ENCODE measurements at places on chromosomes 7 and 10.

DNA sequence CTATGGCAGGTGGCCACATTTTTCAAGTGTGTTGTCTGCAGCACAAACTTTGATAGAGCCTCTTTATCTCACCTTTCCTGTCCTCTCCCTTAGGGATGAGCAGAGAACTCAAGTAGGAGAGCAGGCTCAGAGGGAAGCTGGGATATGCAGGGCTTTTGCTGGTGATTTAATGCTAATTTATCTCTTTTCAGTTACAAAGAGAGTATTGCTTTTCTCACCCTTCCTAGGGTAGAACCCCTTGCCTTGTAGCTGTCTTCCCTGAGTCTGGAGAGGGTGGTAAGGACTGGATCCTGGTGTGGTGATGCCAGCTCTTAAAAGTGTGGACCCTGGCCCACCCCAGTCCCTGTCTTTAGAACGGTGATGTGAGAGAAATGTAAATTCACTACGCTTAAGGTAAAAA, 1061.4 kb downstream of the TYW1 start:
- no peak for DNase-seq

GRCh38 chr10:122864901-122865300, 14.5 kb downstream of the FAM24B start:
- DNase-seq = peak; percentile 76

DNA sequence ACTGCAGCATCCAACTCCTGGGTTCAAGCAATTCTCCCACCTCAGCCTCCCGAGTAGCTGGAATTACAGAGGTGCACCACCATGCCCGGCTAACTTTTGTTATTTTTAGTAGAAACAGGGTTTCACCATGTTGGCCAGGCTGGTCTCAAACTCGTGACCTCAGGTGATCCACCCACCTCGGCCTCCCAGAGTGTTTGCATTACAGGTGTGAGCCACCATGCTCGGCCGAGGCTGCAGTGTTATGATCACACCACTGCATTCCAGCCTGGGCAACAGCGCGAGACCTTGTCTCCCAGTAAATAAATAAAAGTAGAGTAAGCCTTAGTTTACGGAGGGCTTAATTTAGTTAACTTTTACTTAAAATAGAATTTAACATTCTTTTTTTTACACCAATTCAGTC, 23.7 kb upstream of the IGF2BP3 start:
- no peak for DNase-seq

- DNase-seq = no peak
These were observed 798 bp downstream of the BLNK start for GRCh38 chr10:96270571-96270970.

DNA sequence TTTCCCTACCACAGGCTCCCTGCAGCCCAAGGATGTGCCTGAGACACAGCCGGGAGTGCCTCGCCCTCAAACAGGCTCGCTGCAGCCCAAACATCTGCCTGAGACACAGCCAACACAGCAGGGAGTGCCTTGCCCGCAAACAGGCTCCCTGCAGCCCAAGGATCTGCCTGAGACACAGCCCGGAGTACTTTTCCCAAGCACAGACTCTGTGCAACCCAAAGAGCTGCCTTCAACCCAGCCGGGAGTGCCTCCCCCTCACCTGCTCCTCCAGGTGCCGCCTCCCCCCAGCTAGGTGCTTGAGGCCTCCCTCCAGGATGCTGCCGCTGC, 42.9 kb downstream of the ANTXRL start:
- DNase-seq = peak; percentile 19

GRCh38 chr7:97971120-97971989, 18.6 kb downstream of the OCM2 start:
- DNase-seq = peak; percentile 32

DNA sequence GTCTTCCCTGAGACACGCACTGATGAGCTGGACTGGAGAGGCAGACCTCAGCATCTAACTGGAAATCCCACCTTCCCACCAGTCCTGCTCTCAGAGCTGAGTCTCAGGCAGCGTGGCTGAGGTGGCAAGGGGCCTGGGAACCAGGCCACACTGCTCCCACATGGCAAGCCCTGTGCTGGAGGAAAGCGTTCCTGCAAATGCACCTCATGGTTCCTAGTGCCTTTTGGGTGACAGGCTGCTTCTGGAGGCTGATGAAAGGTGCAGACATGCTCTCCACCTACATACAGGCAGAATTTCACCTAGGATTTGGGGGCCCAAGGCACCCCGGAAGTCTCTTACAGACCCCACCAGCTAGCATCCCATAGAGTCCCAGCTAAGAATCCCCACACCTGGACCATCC, 432.9 kb upstream of the FOXK1 start:
- DNase-seq = no peak

GRCh38 chr7:147245274-147245673, 1128.7 kb downstream of the CNTNAP2 start:
- DNase-seq = peak; percentile 37

DNA sequence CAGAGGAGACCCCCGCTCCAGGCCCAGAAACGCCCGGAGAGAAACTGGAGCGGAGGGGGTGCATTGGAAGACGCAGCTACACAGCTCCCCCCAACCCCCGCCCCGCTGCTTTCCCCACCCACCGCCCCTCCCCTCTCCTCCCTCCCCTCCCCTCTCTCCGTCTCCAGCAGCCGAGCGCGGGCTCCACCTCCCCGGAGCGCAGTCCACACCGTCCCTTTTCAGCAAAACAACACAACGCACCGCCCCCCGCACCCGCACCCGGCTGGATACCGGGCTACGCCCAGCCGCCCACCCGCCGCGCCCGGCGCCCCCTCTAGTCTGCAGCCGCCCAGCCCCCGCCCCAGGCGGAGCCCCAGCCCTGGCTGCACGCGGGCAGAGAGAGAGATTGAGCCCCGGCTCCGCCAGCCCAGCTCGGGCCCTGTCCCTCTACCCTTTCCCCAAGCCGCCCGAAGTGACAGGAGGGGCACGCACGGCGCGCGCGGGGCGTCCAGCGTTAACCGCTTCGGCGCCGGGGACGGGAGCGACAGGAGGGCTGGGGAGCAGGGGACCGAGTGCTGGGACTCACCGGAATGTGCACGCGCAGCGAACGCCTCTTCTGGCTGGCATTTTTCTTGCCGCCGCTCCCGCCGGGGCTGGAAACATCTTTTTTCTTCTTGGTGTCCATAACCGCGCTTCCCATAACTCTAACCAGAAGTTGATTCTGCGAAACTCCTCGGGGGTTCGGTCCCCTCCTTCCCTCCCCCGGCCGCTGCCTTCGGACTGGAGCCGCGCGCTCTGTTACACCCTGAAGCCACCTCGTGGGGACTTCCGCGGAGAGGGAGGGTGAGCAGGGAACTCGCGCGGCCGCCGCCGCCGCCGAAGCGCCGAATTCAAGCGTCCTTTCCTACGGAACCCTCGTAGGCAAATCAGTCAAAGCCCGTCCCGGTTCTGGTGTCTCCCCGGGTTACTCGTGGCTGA, 695 bp downstream of the PRKAG2 start:
- peak; percentile 6 for DNase-seq

- DNase-seq = no peak
These were observed 55.0 kb downstream of the TRRAP start for GRCh38 chr7:98933321-98933720.

GRCh38 chr7:154928136-154929005, 74.6 kb downstream of the PAXIP1 start:
- DNase-seq = peak; percentile 94

GRCh38 chr7:117731455-117731854, 141.8 kb downstream of the CTTNBP2 start:
- DNase-seq = no peak

DNA sequence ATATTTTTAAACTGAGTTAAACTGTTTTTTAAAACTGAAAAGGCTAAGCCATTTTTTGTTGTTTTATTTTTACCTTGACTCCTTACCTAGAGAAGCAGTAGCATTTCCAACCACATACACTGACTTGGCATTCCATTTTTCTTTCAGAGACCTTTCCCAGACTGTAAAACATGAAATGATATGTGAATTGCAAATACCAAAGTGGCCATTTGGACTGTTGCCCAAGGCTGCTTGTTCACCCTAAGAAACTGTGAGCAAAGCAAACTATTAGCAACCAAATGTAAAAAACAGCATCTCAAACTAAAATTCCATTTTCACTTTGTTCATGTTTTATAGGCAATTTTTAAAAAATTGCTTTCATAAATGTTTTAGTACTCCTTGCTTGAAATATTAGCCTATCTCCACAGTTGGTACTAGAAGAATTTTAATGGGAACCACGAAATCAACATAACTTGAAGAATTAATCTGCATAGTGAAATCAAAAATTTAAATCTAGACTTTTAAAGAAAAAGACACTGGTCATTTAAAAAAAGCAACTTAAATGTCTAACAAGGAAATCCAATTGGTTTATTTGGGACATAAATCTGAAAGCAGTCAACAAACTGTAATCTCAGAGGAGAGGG, 10.8 kb downstream of the UROS start:
- peak; percentile 77 for DNase-seq

DNA sequence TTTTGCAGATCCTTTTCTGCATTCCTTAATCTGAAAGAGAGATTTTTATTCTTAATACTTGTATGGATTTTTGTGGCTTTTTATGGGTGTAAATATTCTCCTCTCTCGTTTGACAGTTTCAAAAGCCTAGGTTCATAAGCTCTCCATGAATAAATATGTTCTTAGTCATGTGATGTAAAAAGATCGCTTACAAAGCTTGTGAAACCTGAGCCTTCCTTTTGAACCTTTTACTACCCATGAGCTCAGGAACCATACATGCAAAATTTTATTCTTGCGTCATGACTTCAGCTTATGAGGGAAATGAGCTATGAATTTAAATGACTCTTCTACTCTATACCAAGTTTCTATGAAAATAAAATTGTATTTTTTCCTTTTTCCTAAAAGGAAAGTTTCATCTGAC, 98.7 kb downstream of the POLL start:
- DNase-seq = peak; percentile 27

DNA sequence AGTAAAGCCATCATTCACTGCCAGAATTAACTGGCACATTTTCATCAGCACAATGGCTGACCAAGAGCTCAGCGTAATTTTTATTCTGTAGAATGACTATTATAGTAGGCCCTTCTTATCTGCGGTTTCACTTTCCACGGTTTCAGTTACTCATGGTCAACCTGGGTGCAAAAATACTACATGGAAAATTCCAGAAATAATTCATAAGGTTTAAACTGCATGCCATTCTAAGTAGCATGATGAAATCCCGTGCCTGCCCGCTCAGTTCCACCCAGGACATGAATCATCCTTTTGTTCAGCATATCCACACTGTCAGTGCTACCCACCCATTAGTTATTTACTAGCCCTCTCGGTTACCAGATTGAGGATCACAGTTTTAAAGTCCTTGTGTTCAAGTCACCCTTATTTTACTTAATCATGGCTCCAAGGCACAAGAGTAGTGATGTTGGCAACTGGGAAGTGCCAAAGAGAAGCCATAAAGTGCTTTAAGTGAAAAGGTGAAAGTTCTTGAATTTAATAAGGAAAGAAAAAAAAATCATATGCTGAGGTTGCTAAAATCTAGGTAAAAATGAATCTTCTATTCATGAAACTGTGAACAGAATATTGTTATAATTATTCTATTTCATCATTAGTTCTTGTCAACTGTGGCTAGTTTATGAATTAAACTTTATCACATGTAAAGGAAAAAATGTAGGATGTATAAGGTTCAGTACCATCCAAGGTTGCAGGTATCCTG, 204.9 kb downstream of the DOCK4 start:
- peak; percentile 77 for DNase-seq

DNA sequence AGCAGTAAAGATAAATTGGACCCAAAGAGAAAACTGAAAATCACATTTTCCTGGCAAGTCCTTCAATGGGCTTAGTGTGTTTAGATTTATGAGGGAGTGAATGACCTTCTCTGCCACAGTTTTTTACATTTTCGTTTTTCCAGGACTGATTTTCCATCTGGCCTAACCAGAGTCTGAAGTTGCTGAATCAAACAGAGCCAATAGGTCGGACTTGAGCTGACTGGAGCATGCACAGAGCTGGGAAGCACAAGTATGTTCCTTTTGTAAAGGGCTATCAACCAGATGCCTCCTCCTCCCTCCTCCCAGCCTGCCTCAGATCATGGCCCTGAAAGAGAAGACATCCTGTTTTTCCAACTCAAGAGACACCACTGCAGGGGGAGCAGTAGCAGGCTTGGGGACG, 126.0 kb upstream of the ANKRD1 start:
- DNase-seq = no peak

DNA sequence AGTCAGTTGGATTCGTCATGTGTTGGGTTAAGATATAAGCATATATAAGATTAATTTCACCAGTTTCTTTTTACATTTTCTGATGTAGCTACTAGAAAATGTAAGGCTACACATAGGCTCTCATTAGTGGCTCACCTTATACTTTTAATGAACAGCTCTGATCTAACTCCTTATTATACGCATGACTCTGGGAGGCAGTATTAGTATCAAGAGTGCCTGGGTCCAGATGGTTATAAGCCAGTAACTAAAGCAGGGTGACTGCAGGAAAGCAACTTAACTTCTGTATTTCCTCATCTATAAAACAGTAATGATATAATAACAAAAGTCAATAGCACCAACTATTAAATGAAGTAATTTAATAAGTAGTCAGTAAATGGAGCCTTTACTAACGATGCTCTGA, 1.4 kb upstream of the ELMO1 start:
- DNase-seq = no peak

DNA sequence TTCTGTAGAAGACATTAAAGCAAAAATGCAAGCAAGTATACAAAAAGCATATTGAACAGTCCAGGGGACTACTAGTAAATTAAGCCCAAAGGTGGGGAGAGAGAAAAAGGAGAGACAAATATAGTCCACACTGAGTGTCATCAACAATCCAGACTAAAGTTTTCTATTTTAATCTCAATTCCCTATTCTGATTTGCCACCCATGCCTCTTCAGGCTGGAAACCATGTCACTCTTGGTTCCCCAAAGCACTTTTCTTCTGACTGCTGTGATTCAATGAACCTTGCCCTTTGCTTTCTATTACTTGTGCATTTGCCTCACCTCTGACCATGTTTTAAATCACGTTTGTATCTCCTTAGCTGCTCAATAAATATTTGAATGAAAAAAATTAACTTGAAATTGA, 95.3 kb upstream of the AOAH start:
- no peak for DNase-seq

- DNase-seq = peak; percentile 92
These were observed 4.4 kb upstream of the CCL26 start for GRCh38 chr7:75776295-75776971.

DNA sequence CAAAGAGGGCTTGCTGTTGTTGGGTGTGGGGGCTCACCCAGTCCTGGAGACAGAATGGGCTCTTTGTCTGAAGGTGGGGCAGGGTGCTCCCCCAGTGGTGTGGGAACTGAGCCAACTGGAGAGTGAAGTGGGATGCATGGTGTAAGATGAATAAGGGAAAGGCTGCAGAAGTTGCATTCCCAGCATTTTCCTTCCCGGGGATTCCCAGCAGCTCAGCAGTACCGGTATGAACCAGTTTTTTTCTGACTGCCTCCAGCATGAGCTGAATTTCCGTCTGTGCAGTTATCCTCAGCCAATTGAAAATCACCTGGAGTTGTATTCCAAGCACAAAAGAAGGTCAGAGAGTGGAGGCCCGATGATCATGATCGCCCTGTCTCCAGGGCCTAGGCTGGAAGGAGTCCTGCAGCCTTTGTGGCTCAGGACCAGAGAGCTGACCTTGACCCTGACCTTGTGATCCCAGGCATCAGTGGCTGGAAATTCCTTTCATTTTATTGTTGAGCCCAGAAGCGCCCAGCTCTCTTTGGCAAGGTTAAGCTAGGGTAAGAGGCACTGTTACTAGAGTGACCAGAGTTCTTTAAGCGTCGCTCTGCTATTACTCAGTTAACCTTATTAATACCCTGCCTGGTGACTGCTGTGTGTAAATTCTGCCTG, 33.4 kb downstream of the OGDH start:
- DNase-seq = peak; percentile 86

GRCh38 chr7:151736403-151736909, 140.5 kb downstream of the PRKAG2 start:
- DNase-seq = peak; percentile 98
